ENCODE measurements at places on chromosomes 1 and 21.

DNA sequence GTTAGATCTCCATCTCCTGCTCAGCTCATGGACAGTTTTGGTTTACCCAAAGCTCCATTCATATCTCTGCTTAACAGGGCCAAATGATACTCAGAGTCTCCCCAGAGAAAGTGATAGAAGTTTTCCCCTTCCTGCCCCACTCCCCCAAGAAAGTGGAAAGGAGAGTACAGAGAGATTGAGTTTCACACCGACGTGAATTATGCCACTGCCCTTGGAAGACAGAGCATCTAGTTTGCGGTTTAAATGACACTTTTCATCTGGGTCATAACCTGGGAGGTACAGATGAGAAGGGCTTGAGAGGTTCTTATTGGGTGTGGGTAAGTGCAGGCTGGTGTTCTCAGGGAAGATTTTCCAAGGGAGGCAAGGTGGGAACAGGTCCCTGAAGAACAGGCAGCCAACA is 6.9 kb upstream of the ZNF362 start:
- DNase-seq = no peak

- DNase-seq = no peak
These were observed 1532.1 kb upstream of the TPTE start for GRCh38 chr21:8989261-8989711.

DNA sequence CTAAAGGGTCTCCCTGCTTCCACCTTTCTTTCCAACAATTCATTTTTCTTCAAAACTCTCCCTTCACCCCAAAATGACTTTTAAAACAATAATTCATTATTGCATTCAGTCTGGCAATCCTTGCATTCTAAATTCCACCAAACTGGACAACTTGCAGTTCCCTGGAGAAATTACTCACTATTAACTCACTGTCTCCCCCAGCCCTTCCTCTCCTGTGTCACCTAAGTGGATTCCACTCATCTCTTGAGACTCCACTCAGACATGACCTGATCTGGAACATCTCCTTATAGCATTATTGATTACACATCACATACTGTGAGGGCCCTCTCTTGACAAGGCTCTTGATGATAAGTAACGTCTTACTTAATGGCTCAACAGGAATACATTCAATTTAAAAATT is 257.1 kb downstream of the BRINP2 start:
- DNase-seq = no peak

- peak; percentile 91 for DNase-seq
These were observed at the start of gene ERO1B for GRCh38 chr1:236281654-236282424. ERO1B (minus strand) TSS chr1:236281958; CDS start chr1:236281783, 175 bp downstream.

GRCh38 chr1:217982331-217983050 is 302.6 kb upstream of the RRP15 start:
- DNase-seq = no peak

- no peak for DNase-seq
These were observed 375.4 kb downstream of the NUF2 start for GRCh38 chr1:163697137-163697536.

DNA sequence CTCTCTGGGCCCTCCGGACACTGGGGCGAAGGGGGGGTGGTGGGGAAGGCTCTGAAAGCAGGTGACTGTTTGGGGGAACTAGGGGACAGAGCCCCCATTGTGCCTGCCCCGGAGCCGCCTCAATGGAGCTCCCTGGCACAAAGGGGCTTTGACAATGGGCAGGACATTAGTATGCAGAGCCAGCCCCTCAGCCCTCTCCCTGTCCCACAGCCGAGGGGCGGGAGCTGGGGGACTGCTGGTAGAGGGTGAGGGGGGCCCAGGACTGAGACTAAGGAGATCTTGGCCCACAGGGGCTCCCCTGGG is 7.8 kb downstream of the KCNJ10 start:
- no peak for DNase-seq

DNA sequence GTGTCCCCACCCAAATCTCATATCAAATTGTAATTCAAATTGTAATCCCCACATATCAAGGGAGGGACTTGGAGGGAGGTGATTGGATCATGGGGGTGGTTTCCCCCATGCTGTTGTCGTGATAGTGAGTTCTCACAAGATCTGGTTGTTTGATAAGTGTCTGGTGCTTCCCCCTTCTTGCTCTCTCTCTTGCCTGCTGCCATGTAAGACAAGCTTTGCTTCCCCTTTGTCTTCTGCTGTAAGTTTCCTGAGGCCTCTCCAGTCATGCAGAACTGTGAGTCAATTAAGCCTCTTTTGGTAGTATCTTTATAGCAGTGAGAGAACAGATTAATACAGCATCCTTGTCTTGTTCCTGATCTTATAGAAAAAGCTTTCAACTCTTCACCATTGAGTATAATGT is 6.5 kb upstream of the LRRC39 start:
- DNase-seq = no peak

DNA sequence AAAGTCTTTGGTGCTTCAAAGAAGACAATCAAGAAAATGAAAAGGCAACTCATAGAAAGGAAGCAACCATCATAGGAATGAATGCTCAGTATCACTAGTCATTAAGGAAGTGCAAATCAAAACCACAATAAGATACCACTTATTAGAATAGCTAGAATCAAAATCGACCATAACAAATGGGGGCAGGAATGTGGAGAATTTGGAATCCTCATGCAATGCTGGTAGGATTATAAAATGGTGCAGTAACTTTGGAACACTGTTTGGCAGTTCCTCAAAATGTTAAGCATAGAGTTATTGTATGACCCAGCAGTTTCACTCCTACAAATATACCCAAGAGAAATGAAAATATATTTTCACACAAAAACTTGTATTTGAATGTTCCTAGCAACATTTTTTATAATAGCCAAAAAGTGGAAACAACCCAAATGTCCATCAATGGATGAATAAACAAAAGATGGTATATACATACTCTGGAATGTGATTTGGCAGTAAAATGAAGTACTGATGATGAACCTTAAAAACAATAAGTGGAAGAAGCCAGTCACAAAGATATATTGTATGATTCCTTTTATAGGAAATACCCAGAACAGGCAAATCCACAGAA is 105.6 kb downstream of the MIS18A start:
- DNase-seq = peak; percentile 3

DNA sequence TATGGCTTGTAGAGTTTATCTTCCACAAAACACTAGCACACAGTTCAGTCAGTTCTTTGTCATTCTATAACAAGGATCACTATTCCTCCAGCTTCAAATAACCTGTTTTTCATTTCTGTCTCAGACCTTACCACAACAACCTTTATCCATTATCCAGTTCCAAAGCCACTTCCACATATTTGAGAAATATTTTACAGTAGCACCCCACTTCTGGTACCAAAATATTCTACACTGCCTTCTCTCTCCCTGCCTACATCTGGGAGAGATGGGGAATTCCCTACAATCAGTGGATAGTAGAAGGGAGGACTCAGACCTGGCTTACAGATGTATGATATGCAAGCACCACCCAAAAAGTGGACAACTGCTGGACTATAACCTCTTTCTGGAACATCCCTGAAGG is 651.4 kb downstream of the ADGRL2 start:
- no peak for DNase-seq

- DNase-seq = no peak
These were observed 29.4 kb downstream of the CLDN14 start for GRCh38 chr21:36450511-36450910.

DNA sequence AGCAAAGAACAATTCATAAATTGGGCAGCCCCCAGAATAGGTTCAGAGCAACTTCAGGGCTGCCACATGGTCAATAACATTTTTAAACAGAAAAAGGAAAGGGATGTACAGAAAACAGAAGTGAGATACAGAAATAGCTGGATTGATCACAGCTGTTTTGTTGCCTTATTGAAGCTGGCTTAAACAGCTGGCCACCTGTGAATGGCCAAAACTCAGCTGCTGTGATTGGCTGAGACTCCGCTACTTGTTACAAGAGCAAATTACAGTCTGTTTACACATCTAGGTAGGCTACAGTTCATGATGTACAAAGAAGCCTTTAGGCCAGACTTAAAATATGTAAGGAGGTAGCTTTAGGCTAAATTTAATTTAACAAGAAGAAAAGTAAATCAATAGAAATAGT is 11.6 kb upstream of the IFNAR1 start:
- no peak for DNase-seq

DNA sequence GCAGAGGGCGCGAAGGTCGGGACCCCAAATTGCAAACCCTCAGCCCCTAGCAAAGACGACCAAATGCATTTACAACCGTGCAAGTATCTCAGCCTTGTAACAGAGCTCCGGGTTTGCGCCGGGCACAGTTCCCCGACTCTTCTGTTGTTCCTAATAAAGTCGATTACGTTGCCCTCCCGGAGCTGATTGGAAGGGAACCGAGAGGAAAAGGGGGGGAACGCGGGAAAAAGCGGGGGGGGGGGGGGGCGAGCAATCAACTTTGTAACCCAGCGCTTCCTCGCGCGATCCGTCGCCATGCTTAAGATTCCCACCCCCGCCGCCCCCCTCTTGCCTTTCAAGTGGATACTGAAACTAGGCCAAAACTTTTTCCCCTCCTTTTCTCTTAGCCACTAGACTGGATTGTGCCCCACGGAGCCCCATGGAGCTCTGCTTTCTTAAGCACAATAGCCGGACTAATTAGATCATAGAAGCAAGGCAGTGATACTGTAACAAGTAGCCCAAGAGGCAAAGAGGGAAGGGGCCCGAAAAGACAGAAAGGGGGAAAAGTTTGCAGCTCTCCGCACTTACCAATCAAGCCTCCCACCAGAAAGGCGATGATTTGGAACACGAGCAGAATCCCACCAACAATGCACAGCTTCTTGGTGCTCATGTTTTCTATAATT is 565 bp downstream of the WLS start:
- peak; percentile 54 for DNase-seq

GRCh38 chr1:154154534-154155191 is at the start of gene NUP210L:
NUP210L (minus strand) TSS chr1:154155073.
- no peak for DNase-seq

DNA sequence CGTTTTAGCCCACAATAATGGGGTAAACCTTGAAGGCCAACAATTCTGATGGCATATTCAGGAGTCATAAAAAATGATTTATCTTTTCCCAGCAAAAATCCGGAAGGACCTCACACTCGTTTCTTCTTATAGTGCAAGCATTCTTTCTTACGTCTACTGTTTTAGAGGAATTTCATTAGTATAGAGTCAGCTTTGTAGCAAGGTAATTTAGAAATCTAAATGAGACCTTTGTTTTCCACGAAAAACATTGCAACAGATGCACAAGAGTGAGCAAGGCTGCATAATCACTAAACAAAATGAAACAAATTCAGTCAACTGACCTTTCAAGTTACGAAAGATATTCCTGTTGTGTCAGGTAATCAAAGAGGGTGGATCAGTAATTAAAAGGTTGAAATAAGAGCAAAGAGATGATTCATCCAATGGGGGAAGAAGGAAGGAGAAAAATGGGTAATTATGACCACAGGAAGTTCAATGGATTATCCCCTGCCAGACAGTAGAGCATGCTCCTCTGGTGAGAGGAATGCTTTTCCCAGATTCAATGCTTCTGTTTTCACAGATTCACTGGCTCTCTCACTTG is 560 bp upstream of the CSDE1 start:
- DNase-seq = no peak

DNA sequence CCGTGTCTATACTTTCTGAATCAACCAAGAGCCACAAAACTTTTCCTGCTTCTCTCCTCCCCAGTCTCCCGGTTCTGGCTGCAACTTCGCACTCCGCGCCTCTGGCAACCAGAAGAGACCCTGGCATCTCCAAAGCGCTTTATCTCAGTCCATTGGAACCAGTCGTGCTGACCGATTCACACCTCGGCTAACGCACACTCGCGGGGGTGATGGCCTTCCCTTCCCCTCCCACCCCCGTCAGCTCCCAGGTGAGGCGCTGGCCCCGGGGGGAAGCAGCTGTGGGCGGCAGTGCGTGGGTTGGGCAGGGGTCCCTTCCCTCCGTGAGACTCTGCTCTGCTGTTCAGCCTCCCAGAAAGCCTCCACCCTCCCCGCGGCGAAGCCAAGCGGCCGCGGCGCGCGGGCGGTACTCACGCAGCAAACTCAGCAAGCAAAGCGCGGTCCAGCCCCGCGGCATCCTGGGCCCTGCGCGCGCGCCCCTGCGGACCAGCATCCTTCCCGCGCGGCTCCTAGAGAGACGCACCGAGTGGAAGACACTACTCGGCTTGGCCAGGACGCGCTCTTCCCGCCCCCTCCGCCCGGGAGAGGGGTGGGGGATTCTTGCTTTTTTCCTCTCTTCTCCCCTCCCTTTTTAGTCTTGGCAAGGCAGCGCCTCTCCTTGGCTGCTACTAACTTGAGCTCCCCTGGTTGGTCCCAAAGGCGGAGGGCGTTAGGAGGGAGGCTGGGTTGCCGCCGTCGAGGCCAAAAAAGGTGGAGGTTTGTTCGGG is at the start of gene CD34:
Gene CD34 (minus strand): TSS at position 535 of the 764 bp plus-strand sequence. CDS start 45 bp downstream, at position 490.
- no peak for DNase-seq

DNA sequence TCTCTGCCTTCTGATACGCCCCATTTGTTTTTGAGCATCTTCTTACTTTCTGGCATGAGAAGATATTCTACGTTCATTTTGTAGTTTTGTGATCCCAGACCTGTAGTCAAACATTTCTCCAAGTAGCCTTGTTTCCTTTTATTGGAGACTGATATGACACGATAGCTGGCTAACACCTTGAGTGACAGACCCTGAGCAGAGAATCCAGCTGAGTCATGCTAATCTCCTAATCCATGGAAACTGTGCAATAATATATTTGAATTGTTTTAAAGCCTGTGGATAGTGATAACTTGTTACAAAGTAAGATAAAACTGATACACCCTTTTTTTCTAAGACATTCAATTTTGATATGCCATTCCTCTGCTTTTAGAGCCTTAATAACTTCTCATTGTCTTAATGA is 1.2 kb upstream of the IFI44L start:
- DNase-seq = no peak

GRCh38 chr21:37536616-37537278 is 170.2 kb downstream of the DYRK1A start:
- DNase-seq = no peak

DNA sequence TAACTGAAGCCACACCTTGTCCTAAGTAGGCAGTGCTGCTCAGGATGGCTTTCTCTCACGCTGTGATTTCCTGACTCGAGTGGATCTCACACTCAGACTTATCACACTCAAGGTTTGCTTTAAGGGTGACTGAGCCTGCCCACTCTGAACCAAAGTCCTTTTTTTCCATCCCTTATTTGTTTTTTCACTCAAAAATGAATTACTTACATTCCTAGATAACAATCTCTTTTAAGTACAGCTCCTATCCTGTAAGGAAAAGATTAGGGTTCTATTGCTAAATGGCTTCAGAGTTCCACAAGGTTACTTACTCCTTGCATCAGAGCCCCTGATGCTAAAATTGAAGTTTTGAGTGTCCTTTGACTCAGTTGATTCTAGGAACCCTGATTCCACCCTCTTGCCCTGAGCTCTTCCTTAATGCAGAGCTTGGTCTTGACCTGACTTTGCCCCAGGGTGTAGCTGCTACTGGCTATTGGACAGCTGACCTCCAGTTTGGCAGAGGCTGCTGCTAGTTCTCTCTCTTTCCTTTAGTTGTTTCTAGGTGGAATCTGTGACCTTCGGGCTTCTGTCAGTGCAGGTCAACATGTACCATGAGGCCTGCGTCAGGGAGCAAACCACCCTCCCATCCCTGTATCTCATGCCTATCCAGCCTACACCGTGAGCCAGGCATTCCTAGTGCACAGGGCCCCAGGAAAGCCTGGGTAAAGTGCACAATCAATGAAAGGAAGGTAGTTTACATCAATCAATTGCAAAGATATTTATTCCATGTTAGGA is 80.1 kb upstream of the CD55 start:
- no peak for DNase-seq

- DNase-seq = no peak
These were observed 141.9 kb downstream of the PEX14 start for GRCh38 chr1:10616696-10617095.

- no peak for DNase-seq
These were observed 95.6 kb upstream of the JUN start for GRCh38 chr1:58879464-58879863.
